Hematopoietic multipotent progenitor cell (in vitro differentiated cells): ENCODE measurements at places on chromosomes 11 and 22.

GRCh38 chr11:24357620-24358410 is 139.0 kb upstream of the LUZP2 start:
- DNase-seq: no peak

- DNase-seq: no peak
Measured at GRCh38 chr11:112644410-112645131, 316.6 kb upstream of the NCAM1 start.

DNA sequence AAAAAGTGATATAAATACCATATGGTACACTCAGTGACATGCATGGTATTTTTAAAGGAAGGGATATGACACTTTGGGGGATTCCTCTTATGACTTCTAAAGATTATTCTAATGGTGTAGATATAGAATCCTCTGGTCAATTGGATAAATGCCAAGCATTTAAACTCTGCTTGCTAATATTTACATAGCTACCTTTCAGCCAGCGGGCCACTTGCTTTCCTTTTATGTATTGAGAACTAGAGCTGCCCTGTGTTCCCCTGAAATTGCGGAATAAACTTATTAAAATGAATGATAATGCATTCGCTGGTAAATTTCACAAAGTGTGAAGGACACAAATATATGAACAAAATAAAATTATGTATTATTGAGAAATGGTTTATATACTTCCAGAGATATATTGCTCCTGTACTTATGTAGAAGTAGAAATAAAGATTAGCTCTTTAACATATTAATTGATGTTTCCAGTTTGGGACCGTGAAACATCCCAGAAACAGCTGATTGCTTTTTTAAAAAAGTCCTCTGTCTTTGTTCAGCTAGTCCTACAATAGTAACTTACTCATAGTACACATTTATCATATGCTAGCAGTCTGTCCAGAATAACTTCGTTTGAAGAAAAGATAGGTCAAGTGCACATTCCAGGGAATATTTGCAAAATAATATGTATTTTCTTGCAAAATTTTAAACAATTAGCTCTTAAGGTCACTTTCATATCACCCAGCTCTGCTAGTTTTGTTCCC is 40.1 kb upstream of the CARD18 start:
- no peak for DNase-seq

DNA sequence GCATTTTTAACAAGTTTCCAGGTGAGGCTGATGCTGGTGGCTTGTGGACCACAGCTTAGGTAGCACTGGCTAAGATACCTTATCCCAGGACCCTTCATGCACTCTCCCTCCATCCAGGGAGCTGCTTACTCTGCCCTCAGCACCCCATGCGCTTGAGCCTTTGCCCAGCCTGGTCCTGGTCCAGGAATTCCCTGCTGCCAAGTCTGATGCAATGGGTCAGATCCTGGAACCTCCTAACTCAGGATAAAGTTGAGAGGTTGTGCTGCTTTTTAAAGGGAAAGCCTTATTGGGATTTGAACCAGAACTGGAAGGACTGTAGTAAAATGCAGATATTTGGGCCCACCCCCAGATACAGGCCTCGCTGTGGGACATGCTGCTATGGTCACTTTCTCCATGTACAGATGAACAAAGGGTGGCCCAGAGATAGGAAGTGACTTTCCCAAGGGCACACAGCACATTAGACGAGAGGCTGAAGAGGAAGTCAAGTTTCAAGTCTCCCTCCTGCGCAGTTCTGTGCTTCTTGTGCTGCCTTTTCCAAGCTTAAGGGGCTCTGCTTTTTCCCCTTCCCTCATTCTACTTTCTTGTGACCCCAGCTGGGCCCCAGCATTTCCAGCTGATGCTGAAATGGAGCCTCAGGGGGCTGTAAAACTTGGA is 824 bp upstream of the LGALS12 start:
- no peak for DNase-seq

DNA sequence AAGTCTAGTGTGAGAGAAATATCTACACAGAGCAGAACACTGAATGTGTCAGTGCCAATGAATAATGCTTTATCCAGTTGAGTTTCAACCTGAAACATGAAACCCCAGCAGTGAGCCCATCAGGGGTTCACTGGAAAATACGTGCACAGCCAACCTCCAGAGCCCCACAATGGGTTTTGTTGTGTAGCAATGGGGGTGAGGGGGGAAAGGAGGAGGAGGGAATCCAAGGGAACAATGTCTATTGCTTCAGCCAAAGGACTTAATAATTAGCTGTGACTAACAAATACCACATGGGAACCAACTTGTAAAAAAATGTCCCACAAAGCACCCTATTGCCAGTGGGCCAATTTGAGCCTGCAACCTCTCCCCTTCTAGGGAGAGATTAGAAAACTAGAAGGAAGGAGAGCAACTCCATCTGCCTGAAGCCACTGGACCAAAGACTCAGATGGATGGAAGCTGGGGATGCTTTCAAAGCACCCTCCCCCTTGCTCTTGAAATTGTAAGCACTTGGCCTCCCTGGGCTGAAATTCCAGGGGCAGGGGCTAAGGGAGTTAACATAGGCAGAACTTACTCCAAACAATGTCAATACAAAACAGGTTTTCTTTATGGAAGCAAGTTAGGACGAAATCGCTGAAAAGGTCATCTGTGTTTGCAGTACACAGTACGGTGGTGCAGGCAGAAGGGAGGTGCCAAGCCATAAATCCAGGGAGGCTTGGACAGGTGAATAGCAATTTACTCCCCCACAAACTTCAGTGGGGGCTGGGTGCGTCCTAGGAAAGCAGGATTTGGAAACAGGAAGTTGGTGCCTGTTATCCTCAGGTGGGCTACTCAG is 99.8 kb downstream of the ARL14EP start:
- no peak for DNase-seq

- DNase-seq: no peak
Measured at GRCh38 chr22:46721501-46722085, 16.5 kb downstream of the CERK start.

DNA sequence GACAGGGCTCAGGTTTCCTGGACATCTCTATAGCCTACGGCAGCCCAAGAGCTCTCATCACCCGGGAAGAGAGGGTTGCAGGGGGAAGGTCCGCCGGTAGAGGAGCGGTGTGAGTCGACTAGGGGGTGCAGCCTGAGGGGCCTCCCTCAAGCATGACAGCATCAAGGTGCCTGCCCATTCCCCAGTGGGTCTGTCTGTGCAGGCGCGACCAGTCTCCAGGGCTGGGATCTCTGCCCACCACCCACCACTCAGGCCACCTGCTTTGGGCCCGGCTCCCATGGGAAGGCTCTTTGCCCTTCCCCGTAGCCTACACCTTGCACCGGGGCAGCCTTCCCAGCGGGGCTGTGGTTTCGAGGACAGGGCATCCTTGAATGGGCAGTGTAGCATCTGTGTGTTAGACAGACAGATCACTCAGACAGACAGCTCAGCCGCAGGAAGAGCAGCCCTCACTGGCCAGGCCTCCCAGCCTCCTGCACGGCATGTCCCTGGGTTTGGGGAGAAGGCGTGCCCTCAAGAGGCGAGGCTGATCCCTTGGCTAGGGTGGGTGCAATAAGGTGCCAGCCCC is 29.2 kb downstream of the CERK start:
- DNase-seq: no peak

DNA sequence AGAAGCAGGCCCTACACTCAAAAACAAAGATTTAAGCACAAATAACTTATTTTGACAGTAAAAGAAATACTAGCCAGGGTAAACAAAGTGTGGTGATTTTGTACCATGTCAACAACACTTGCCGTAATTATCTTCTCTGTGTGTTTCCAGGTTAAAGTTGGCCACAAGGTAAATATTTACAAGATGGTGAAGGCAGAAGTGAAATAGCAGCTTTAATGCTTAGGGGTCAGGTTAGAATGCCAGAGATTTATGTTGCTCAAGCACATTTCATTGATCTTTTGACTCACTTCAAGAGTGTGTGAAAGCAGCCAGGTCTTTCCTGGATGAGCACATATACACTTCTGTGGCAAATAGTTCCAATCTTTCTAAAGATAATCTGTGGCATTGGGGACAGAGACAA is 270.2 kb upstream of the LUZP2 start:
- no peak for DNase-seq

GRCh38 chr11:122655527-122656072 is at the start of gene UBASH3B:
TSS of gene UBASH3B (plus strand) at chr11:122655722. CDS start at chr11:122656050, 328 bp downstream.
- DNase-seq: peak; percentile 68

- DNase-seq: no peak
Measured at GRCh38 chr22:35997438-35997837, 31.2 kb downstream of the RBFOX2 start.

GRCh38 chr11:21464601-21465193 is 728.2 kb upstream of the ANO5 start:
- DNase-seq: no peak

- DNase-seq: no peak
Measured at GRCh38 chr11:67375320-67376055, 2.1 kb upstream of the CLCF1 start.

DNA sequence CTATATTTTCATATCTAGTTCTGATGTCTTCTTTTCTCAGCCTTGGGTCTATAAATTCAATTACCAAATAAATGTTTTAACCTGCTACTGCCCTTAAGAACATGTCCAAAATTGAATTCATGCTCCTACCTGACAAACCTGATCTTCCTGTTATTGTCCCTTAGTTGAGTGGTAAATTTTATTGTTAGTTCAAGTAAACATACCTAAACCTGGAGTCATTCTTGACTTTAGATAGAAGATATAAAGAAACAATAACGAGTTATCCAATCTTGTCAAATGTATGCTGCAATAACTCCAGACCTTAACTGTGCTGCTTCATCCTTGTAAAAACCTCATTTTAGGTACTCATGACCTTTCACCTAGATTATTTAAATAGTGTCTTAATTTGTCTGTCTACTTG is 34.6 kb upstream of the SC5D start:
- DNase-seq: no peak

- DNase-seq: no peak
Measured at GRCh38 chr11:59706518-59707285, 6.9 kb downstream of the OR10V1 start.

GRCh38 chr11:115396533-115396932 is 107.7 kb downstream of the CADM1 start:
- DNase-seq: no peak

DNA sequence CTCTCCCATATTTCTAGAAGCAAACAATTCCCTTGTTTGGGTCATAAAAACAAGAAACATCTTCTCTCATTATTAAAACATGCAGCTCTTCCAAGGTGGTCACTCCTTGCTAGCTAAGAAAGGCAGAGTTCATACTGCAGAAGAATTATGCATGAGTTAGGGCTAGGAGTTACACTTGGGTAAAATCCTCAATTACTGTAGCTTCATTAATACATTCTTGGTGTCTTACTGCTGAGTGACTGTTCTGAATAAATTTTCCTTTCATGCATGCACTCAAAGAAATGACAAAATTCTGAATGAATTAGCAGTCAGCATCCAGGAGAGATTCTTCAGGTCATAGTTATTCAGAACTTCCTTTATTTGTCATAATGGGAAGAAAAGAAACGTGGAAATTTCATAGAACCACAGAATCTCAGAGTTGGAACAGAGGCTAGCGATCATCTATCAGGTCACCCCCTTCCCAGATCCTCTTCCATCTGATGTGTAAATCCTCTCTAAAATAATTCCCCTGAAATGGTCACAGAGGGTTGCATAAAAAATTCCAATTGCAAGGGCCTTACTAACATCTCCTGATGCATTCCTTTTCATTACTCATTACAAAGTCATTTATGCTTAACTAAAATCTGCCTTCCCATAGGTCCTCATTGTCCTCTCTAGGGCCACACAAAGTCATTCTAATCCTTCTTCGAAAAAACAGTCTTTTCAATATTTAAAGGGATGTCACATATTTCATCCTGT is 771.5 kb downstream of the DLG2 start:
- no peak for DNase-seq

GRCh38 chr11:111986589-111986988 is 38.6 kb upstream of the DLAT start:
- DNase-seq: no peak

DNA sequence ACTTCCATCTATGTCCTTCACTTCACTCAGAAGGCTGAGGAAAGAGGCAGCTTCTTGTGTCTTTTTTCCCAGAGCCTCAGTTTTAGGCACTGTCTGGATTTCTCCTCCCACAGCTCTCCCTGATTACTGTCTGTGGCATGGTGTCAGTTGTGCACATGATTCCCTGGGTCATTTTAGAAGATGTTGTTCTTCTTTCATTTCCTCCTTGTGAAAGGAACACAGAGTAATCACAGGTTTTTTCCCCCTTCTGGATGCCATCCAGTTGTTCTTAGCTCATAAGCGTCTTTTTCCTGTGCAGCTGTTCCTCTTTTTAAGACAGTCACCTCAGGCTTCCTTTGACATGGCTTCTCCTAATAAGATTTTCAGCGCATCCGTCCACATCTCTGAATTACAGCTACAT is 212.2 kb downstream of the FAM181B start:
- no peak for DNase-seq

DNA sequence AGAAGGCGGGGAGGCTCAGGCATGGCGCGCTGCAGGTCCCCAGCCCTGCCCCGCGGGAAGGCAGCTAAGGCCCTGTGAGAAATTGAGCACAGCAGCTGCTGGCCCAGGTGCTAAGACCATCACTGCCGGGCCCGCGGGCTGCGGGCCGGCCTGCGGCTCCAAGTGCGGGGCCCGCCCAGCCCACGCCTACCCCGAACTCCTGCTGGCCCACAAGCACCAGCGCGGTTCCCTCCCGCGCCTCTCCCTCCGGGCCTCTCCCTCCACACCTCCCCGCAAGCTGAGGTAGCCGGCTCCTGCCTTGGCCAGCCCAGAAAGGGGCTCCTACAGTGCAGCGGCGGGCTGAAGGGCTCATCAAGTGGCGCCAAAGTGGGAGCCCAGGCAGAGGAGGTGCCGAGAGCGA is 4.6 kb upstream of the RDX start:
- DNase-seq: no peak

- no peak for DNase-seq
Measured at GRCh38 chr11:85930879-85931366, 75.7 kb downstream of the CCDC83 start.

DNA sequence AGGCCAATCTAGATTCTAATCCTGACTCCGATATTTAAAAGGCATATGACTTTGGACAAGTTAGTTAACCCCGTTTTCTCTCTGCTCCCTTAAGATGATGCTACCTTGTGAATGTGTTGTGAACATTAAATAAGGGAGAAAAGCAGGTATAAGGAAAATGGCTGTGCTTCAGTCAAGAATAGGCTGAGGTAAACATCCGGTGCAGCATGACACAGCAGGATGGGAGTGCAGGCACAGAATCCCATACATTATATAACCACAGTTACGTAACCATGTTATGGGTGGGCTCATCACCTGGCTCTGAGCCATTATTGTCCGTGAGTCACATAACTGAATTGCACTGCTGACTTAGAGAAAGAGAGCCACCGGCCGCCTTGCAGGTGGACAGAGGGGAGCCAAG is 382.2 kb upstream of the ANO5 start:
- DNase-seq: peak; percentile 12
